ENCODE measurements at places on chromosomes 4 and X. TPM values are rescaled to one million over a fixed set of nuclear protein-coding genes. Genes with fewer than 3 reads are reported as not detected.

- peaks cover 1% of the 10 kb centered on the region for H3K27me3 ChIP-seq
- no peak overlapping the region for H3K27ac ChIP-seq
- no peak for DNase-seq
- peaks cover 4% of the 10 kb centered on the region for H3K4me1 ChIP-seq
- no peaks in the 10 kb centered on the region for H3K36me3 ChIP-seq
These were observed 164.6 kb upstream of the BCOR start for GRCh38 chrX:40262157-40263013.

The PAQR3 gene
- total RNA-seq, result 13.1 TPM

DNA sequence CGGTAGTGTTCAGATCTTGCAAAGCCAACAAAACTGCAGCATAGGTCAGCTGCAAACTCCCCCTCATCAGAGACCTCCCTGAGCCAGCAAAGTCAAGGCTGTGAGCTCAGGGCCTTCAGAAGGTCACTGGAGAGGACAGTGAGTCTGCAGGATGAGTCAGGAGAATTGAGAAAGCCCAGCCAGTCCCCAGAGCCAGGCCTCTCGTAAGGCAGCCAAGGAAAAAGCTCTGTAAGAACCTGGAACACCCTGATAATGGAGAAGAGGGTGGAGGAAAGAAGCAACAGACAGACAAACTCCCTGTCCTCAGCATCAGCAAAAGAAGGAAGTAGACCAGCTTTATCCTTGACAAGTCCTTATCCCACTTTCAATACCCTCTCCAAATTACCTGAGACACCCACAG is 33.0 kb downstream of the GRIA3 start:
- no peak overlapping the region for H3K4me3 ChIP-seq
- no peak overlapping the region for H3K27ac ChIP-seq
- DNase-seq, result no peak
- H3K36me3 ChIP-seq, result no peaks in the 10 kb centered on the region
- H3K4me1 ChIP-seq, result no peaks in the 10 kb centered on the region

DNA sequence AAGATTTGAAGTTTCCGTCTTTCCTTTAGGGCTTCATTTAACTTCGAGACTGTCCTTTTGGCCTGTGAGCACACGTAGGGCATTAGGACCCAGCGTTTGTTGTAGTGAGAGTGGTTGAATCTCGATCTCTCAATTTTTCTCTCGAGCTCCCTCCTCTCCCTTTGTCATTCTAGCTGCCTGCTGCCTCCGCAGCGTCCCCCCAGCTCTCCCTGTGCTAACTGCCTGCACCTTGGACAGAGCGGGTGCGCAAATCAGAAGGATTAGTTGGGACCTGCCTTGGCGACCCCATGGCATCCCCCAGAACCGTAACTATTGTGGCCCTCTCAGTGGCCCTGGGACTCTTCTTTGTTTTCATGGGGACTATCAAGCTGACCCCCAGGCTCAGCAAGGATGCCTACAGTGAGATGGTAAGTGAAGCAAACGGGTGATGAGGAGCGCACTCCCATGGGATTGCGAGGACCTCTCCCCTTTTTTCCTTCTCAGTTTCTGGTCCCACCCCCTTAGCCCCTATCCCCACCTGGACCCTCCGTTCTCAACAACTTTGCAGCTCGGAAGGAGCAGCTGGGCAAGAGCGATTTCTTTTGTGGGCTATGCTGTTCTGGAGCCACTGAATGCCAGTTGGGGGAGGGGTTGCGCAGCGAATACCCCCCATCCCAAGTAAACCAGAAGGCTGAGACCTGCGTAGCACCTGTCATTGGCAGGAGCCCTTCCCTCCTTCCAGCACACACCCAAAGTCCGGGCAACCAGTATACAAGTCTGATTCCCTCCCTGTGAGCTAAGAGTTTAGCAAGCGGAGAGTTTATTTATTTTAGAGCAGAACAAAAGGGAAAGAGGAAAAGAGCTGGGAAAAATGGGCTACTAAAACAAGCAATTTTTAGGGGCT is at the start of gene TMEM35A:
TSS of gene TMEM35A (plus strand) at position 164 of the 883 bp plus-strand sequence. CDS start at position 288, 124 bp downstream.
- H3K4me1 ChIP-seq, result no peaks in the 10 kb centered on the region
- DNase-seq, result no peak
- H3K36me3 ChIP-seq, result no peaks in the 10 kb centered on the region
- no peak within 1 kb of the TSS for H3K27ac ChIP-seq
- H3K27me3 ChIP-seq, result peaks cover 18% of the 10 kb centered on the region
- H3K4me3 ChIP-seq, result no peak within 1 kb of the TSS

- no peak overlapping the region for H3K27ac ChIP-seq
- H3K36me3 ChIP-seq, result no peaks in the 10 kb centered on the region
- H3K4me3 ChIP-seq, result no peak overlapping the region
- H3K27me3 ChIP-seq, result no peaks in the 10 kb centered on the region
These were observed 3.0 kb upstream of the ATP1B4 start for GRCh38 chrX:120358737-120359456.

Measured in activated T-helper 2 cell treated with anti-CD3 and anti-CD28 coated beads, Interferon-gamma antibody, Interleukin-2, Interleukin-4, amounts not matched to agents 10 μg/mL and 5 μg/mL and 100 μg/mL, durations not matched to agents 14 hours and 24 hours and 36 hours (primary cell).